ENCODE measurements at places on chromosomes 11 and 22. TPM values are rescaled to one million over a fixed set of nuclear protein-coding genes. Genes with fewer than 3 reads are reported as not detected.
A peak's percentile ranks its signal among the peaks of the same experiment; 100 is the strongest.

DNA sequence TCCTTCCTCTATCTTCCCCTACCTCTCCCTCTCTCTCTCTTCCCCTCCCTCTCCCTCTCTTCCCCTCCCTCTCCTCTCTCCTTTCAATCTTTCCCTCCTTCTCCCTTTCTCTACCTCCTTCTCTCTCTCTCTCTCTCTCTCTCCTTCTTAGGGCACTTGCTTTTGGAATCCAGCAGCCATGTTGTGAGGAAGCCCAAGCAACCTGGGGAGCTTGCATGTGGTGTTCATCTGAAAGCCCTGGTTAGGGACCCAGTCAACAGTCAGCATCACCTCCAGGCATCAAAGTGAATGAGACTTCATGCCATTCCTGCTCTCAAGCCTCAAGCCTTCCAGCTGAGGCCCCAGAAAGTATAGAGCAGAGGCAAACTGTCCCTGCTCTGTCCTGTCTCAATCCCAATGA is 65.6 kb upstream of the SHISAL1 start:
- DNase-seq, result no peak

DNA sequence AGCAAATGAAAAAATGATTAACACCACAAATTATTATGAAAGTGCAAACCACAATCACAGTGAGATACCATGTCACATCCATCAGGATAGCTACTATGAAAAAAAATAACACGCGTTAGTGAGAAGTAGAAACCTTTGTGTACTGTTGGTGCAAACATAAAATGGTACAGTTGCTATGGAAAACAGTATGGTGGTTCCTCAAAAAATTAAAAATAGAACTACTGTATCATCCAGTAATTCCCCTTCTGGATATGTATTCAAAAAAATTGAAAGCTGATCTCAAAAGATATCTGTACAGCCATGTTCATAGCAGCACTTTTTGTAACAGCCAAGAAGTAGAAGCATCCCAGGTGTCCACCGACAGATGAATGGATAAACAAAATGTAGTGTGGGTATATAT is 43.4 kb downstream of the CCDC81 start:
- no peak for DNase-seq

DNA sequence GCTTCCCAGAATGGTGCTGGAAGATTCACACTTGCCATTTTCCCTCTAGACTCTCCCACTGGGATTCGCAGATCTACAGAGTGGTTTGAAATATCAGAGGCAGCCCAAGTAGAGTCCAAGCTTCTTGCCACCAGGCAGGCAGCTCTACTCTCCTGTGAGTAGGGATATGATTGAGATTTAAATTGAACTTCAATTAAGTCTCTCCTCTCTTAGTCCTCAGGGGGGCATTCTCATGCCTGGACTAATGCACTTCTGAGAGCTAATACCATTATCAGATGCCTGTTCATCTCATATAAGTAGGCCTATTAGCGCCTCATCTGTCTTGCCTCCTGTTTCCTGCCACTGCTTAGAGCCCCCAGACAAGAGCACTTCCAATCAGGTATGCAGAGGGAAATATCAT is 25.5 kb upstream of the AMPD3 start:
- no peak for DNase-seq

- no peak for DNase-seq
Measured at GRCh38 chr22:24695561-24696511, 78.7 kb downstream of the PIWIL3 start.

DNA sequence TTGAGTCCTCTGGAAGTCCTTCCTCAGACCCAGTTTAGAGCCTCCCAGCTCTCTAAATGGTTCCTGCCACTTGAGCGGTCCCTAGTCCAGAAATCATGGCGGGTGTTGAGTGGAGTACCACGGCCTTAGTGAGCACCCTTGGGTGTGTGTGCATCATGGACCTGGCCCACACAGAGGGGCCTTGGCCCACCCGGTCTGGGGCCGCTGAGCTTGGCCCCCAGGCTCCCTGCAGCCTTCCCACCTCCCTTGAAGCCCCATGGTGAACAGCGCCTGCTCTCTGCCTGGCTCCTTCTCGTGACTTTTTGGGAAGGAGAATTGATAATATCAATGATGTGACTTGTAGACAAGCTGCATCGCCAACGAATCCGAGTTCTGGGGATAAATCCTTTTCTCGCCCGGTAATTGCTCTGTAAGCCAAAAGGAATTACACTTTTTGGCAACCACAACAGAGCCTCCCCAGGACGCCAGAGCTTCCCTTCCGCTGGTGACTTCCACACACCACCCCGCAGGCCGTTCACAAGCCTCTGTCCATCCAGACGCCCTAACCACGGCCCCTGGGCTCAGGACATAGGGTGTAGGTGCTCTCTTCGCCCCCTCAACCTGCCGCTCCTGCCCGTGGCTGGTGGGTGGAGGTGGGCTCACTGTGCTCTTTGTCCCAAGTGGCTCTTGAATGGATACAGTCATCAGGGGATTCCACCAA is 93.8 kb downstream of the NECTIN1 start:
- no peak for DNase-seq

DNA sequence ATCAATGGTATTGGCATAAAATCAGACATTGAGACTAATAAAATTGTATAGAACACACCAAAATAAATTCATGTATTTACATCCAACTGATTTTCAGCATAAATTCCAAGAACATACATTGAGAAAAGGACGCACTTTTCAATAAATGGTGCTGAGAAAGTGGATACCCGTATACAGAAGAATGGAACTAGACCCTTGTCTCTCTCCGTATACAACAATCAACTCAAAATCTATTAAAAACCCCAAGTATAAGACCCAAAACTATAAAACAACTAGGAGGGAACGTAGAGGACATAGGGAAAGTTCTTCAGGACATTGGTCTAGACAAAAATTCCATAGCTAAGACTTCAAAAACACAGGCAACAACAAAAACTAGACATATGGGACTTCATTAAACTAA is 97.4 kb downstream of the GGTLC2 start:
- DNase-seq, result no peak

- peak; percentile 65 for DNase-seq
Measured at GRCh38 chr11:12149672-12150225, 39.4 kb downstream of the MICAL2 start.

GRCh38 chr22:36806835-36807234 is 10.0 kb downstream of the PVALB start:
- no peak for DNase-seq

- peak; percentile 65 for DNase-seq
Measured at GRCh38 chr11:121466063-121466794, 13.5 kb upstream of the SORL1-AS1 start.

GRCh38 chr11:3160252-3161031 is 4.7 kb downstream of the OSBPL5 start:
- DNase-seq, result peak; percentile 56

DNA sequence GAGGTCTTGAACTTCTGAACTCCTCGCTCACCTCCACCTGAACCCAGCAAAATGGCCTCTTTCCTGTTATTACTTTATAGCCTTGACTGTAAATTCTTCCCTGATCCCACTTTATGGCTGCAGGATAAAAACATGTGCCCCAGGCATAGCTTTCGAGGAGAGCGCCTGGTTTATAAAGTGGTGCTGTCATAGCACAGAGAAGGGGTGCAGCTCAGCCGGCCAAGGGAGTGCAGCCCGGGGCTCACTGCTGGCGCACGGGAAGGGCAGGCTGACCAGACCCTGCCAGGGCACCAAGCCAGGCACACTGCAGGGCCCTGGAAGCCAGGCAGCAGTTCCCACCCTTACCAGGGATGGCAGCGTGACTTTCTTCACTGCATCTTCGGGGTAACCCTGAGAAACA is 50.9 kb downstream of the ISX start:
- DNase-seq, result no peak

DNA sequence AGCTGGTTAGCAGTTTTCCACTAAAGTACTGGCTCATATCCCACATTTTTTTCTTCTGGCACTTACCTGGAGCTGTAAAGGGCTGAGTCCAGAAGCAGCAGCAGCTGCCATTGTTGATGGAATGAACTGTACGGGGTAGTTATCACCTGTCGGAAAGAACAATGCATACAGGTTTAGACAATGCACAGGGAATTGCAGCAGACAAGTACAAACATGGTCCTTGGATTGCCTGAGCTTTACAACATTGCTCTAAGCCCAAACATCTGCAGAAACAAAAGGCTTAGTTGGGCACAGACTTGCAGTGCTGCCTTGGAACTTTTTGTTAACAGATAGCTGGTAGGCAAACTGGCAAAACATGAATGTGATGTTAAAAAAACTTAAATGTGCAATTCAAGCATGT is 258.8 kb downstream of the SOX6 start:
- DNase-seq, result no peak

DNA sequence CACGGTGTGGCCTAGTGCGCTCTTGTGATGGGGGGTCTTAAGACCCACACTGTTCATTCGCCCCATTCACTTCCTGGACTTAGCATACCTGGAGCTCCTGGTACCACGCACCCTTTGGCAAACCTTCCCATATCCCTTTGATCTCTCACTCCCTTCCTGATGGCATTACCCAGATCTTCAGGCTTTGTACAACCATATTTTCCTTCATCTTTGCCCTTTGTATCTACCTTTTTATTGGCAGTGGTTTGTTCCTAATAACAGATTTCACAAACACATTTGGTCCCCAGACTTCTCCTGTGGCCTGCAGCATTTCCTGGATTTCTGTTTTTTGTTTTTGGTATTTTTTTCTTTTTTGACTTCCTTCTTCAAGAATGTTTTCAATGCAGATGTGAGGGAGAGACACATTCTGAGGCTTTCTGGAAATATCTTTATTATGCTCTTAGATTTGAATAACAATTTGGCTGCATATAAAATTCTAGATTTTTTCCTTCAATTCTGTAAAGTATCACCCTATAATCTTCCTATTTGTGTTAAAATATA is 16.1 kb upstream of the IFITM3 start:
- DNase-seq, result no peak

GRCh38 chr11:1825039-1825740 is 9.6 kb upstream of the SYT8 start:
- no peak for DNase-seq

- no peak for DNase-seq
Measured at GRCh38 chr11:134845474-134846327, 433.7 kb upstream of the B3GAT1 start.

GRCh38 chr11:12734625-12735024 is 60.4 kb downstream of the TEAD1 start:
- no peak for DNase-seq

DNA sequence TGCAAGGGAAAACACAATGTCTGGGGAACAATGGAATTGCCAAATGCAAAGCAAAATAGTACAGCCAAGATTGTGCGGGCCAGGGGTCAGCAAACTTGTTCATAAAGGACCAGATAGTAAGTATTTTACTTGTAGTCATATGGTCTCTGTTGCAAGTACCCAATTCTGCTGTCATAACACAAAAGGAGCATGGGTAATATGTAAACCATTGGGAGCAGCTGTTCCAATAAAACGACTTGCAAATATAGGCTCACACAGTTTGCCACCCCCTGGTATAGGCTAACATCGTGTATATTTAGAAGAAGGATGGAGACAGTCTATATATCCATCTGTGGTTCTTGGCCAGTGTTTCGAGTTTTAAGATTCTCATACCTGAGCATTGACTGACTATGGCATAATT is 15.6 kb downstream of the SDHAF2 start:
- DNase-seq, result no peak

GRCh38 chr11:6613496-6613895 is 1.5 kb upstream of the TAF10 start:
- no peak for DNase-seq

GRCh38 chr22:50628543-50629134 is 687 bp upstream of the ARSA start:
- DNase-seq, result no peak

GRCh38 chr11:72719144-72719543 is 33.1 kb downstream of the ARAP1 start:
- DNase-seq, result no peak

DNA sequence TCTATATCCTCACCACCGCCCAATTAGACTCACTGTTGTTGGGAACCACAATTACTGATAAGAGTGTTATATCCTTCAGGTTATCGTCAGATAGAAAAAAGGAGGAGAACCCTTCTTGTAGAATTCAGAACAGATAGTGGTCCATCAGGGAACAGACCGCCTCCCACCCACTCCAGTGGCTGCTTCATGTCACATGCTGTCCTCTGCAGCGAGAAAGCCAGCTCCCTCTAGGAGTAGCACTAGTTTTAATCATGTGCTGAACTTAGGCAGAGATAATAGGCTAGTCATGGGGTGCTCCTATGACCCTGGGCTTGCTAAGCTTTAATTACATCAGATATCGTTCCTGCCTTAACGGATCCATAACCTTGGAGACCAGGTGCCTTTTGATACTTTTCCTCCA is 51.5 kb upstream of the RAB1B start:
- no peak for DNase-seq

DNA sequence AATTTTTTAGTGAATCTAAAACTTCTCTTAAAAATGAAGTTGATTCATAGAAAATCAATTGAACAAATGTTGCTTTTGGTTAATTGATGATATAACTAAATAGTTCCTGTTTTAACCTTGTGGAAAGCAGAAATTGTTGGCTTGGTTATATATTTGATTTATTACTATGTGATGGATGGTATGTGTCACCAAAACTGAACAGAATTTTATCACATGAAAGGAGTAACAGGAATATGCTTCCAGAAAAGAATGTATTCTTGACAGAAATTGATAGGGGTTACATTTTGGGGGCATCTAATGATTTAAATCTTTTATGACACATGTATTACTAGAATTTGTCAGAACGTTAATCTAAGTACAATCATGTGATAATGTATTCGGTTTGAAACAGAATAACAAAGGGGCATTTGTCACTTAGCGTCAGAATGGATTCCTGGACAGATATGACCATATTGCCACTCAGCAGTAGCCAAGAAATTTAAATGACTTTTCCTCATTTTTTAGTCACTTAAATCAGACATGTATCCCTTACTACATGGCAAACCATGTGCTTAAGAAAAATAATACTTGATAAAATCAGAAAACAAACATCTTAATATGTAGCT is 295.2 kb downstream of the GRM5 start:
- no peak for DNase-seq

The SHISA8 gene
- total RNA-seq, result 0.68 TPM

The KDELR3 gene
- total RNA-seq, result 1.3 TPM

The PATE4 gene
- not detected for total RNA-seq

The AAMDC gene
- total RNA-seq, result 2.6 TPM

The FGF3 gene
- not detected for total RNA-seq

The ROBO4 gene
- not detected for total RNA-seq

The TRIM48 gene
- not detected for total RNA-seq

The TMEM132A gene
- 1.3 TPM for total RNA-seq

The RTL10 gene
- 18.7 TPM for total RNA-seq

The IGF2 gene
- 0.08 TPM for total RNA-seq

The TUB gene
- 0.34 TPM for total RNA-seq
